Posterior cingulate gyrus (tissue), 11 donors: ENCODE measurements at places on chromosomes 2 and 18.

DNA sequence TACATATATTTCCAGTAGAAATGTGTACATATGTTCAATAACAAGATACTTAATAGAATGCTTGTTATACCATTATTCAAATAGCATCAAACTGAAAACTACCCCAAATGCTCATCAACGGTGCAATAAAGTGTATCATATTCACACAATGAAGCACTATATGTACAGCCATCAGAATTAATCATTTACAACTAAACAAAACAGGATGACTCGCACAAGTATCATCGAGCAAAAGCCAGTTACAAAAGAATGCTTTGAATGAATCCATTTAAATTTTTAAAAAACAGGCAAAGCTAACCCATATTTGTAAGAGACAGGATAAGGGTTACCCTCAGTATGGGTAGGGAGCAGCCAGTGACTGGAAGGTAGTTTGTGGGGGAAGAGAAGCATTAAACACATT, 132.8 kb upstream of the PDE1A start:
- no peak for DNase-seq

- no peak for DNase-seq
These were observed 107.3 kb upstream of the SLC8A1 start for GRCh38 chr2:40559175-40559574.

DNA sequence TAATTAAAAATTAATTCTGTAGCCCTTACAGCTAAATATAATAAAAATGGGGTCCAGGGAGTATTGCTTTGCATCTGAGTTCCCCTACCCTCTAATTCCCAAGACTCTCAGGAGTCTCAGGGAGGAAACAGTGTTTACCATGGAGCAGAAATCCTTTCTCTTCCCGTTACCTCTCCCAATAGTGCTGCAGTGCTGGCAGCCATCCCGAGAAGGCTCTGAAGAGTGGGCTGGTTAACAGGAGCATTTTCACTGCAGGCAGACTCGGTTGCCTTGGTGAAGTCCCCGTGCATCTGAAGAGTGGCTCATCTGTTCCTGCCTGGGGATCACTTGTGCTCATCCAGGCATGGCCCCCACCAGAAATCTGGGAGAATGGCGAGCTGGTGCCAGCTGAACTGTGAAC, 41.8 kb upstream of the TMEM178A start:
- peak; percentile 41 for DNase-seq

GRCh38 chr18:79400591-79401381, 5.1 kb downstream of the NFATC1 start:
- DNase-seq, result no peak

GRCh38 chr2:149331023-149331400, 625 bp downstream of the LYPD6 start:
- no peak for DNase-seq

DNA sequence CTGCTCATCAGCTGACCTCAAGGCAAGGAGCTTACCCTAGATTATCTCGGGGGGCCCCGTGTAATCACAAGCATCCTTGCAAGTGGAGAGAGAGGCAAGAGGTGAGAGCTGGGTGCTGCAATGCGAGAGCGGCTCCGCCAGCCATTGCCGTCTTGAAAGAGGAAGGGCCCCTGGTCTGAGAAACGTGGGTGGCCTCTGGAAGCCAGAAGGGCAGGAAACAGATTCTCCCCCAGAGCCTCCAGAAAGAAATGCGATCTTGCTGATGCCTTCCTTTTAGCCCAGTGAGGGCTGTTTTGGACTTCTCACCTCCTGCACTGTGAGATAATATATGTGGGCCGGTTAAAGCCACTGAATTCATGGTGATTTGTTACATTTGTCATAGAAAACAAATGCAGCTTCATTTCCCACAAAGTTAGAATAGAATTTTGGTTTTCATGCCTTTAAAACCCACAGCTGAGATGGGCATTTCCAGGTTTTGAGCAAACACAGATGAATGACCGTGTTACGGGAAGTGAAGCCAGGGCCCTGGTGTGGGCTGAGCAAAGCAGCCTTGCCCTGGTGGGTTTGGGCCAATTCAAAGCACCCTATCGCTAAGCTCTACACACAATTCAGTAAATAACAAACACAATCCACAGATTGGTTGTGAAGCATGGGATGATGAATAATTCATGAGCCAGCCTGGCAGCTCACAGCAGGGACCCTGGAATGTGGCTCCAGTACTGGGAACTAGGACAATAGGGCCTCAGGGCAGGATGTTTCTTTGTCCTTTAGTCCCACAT, 319.9 kb upstream of the HS6ST1 start:
- peak; percentile 86 for DNase-seq

GRCh38 chr2:180583441-180584140, 396.8 kb upstream of the UBE2E3 start:
- DNase-seq, result no peak

GRCh38 chr2:33859811-33860461, 260.8 kb upstream of the FAM98A start:
- no peak for DNase-seq

DNA sequence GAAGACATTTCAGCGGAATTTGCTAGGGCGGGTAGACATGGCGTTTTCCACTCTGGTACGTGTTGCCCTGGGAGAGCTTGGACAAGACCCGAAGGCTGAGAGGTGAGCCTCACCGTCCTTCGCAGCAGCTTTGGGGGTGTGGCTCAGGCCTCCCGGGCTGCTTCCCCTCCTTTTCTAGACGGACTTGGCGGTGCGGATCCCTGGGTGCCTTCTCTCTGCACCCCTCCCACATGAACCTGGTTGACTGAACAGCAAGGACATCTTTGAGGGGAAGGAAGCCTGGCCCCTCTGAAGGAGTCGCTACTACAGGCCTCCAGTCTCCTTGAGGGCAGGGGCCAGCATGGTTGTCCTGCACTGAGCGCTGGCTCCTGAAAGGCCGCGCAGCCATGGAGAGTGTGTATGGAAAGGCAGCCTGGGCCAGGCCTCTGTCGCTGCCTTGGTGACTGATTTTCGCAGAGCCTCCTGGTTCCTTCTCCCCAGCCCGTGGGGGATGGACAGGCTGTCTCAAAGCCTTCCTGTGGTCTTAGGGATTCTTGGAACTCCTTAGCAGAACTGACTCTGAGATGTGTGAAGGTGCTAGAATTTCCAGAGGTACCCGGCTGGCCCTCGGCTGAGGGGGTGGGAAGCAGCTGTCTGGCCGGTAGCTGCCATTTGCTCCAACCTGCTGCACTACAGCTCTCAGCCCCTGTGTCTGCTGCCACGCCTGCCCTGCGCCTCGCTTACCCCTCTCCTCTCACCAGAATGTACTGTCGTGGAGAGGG, 9.9 kb downstream of the CNNM4 start:
- no peak for DNase-seq

DNA sequence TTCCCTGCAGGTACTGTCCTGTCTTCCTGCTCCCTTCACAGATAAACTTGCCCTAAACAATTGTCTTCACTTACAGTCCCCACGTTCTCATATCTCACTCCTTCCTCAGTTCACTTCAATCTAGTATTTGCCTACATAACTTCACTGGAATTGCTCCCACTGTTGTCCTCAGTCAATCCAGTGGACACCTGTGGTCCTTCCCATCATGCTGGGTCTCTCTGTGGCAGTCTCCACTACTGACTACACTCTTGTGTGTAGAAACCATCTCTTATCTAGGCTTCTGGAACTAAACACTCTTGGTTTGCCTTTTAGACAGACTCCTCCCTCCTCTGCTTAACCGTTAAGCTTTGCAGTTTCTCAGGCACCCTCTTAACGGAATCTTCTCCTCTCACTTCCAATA, 58.8 kb downstream of the COPS8 start:
- DNase-seq, result no peak

DNA sequence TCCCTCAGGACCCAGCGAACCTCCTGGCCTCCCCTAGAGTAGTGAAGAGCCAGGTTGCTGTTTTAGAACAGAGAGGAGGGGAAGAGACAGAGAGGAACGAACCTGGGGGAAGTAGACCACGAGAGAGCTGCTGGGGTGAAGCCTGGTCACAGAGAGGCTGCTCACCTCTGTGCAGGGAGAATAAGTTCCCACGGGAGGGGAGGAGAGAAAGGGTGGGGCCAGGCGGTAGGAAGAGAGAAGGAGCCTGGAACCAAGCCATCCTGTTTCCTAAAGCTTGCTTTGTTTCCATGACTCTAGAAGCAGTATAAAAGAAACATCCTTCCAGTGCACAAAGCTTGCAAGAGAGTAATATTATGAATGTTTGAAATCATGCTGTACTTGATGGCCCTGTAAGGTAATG, 147.9 kb downstream of the MYT1L start:
- no peak for DNase-seq

- DNase-seq, result no peak
These were observed 2.4 kb downstream of the MRPL44 start for GRCh38 chr2:223959688-223960087.

DNA sequence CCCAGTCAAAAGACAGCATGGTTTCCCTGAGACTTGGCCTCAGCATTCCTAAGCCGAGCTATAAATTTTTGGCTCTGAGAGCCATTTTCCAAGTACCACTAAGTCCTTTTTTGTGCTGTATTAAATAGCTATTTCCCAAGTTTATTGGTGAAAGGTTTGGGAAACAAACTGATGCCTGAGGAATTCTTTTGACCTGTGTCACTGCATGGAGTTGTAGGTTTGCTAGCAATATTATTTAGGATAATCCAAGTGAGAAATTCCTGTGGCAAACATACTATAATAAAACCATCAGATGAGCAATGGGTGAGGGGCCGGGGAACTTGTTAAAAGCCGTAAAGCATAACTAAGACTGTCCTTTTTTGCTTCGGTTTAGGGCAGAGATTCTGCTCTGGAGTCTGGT, 28.4 kb downstream of the ARHGAP28 start:
- no peak for DNase-seq

- DNase-seq, result no peak
These were observed 87.7 kb upstream of the LYPD1 start for GRCh38 chr2:132757676-132758075.

GRCh38 chr2:238172439-238172838, 13.7 kb downstream of the ERFE start:
- no peak for DNase-seq

- DNase-seq, result no peak
These were observed 148.2 kb downstream of the PHLPP1 start for GRCh38 chr18:62863579-62864001.

- DNase-seq, result no peak
These were observed 555.2 kb upstream of the KLHL29 start for GRCh38 chr2:22829791-22830190.

GRCh38 chr2:144322379-144322778, 197.5 kb downstream of the ZEB2 start:
- no peak for DNase-seq

GRCh38 chr2:101775636-101776035, 78.1 kb downstream of the MAP4K4 start:
- DNase-seq, result no peak

DNA sequence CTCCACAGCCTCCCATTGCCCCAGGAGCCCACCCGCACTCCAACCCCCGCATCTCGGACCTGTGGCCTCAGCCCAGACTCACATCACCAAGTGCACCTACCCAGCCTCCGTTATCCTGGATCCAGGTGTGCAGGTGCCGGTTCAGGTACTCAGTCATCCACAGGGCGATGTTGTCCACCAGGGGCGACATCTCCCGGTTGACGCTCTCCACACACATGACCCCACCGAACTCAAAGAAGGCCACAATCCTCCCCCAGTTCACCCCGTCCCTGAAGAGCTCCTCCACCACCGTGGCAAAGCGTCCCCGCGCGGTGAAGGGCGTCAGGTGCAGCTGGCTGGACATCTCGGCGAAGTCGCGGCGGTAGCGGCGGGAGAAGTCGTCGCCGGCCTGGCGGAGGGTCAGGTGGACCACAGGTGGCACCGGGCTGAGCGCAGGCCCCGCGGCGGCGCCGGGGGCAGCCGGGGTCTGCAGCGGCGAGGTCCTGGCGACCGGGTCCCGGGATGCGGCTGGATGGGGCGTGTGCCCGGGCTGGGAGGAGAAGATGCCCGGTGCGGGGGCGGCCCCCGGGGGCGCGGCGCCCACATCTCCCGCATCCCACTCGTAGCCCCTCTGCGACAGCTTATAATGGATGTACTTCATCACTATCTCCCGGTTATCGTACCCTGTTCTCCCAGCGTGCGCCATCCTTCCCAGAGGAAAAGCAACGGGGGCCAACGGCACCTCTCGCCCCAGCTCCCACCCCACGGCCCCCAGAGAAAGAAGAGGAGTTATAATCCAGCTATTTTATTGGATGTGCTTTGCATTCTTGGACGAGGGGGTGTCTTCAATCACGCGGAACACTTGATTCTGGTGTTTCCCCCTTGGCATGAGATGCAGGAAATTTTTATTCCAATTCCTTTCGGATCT, 1.3 kb downstream of the BCL2 start:
- peak; percentile 77 for DNase-seq

GRCh38 chr2:33395655-33396249, 80.7 kb upstream of the RASGRP3 start:
- no peak for DNase-seq

- no peak for DNase-seq
These were observed 2.7 kb upstream of the PPP4R1 start for GRCh38 chr18:9617006-9617542.

GRCh38 chr2:34529965-34530364, 930.9 kb upstream of the FAM98A start:
- DNase-seq, result no peak

GRCh38 chr2:180607514-180608049, 372.8 kb upstream of the UBE2E3 start:
- DNase-seq, result no peak

- DNase-seq, result no peak
These were observed 70.2 kb downstream of the PARD3B start for GRCh38 chr2:204615456-204615855.

- DNase-seq, result no peak
These were observed 234.4 kb downstream of the LOXHD1 start for GRCh38 chr18:46422552-46423055.

DNA sequence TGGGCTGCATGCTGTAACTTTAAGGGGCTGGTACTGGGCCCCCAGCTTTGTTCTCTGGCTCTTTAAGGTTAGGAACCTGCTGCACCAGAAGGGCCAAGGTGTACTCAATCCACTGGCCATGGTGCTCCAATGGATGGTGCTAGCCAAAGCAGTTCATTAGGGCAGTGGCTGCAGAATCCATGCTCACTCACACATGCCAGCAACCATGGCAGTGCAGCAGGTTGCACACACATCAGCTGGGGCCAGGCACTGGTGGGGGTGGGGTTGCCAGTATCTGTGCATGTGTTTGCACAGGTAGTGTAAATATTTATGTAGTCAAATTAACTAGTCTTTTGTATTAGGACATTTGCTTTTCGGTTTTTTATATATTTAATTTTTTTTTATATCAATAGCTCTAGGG, 228.3 kb upstream of the EPC2 start:
- no peak for DNase-seq

DNA sequence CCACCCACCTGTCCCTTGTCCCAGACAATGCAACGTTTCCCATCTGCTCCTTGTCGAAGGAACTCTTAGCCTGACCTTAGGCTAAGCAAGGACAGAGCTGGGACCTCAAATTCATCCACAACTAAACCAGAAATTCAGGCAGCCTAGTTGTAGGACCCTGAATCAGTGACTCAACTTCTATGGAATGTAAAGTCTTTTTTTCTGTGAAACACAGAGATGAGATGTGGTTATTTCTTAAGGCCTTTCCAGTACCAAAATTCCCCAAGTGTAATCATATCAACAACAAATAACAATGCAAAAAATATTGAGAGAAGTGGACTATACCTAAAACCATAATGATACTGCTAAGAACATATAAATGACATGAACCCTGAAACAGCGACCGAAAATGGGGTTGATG, 46.7 kb downstream of the EN1 start:
- DNase-seq, result no peak

GRCh38 chr18:79632765-79633164, 46.8 kb upstream of the CTDP1 start:
- no peak for DNase-seq

GRCh38 chr2:30218338-30218713, 13.0 kb upstream of the LBH start:
- DNase-seq, result no peak

GRCh38 chr2:69138247-69138772, 125.3 kb downstream of the ANTXR1 start:
- no peak for DNase-seq

GRCh38 chr2:105338020-105338385, 663 bp downstream of the C2orf49 start:
- no peak for DNase-seq
